ENCODE measurements at places on chromosomes 13 and 19.

DNA sequence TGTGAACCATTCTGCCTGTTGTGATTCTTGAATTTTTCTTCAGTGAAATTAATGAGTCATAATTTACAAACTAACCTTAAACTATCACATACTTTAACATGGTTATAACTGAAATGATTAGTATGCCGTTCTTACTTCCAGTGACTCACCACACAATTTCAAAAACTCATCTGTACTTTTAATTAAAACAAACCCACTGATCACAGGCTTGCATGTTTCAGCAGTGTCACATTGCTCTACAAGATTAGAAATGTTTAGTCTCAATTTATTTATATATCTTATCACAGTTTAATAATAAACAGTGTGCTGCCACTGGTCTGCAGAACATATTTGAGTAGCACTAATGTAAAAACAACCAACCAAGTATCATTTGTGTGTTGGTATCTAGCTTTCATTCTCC lies 2227.9 kb upstream of the PCDH20 start:
- no peak for DNase-seq

- no peak for DNase-seq
These were observed 16.2 kb downstream of the RB1 start for GRCh38 chr13:48319531-48320398.

GRCh38 chr19:28846094-28846812 lies 366.7 kb downstream of the UQCRFS1 start:
- no peak for DNase-seq

- no peak for DNase-seq
These were observed 1405.1 kb downstream of the PCDH9 start for GRCh38 chr13:65825039-65825438.

DNA sequence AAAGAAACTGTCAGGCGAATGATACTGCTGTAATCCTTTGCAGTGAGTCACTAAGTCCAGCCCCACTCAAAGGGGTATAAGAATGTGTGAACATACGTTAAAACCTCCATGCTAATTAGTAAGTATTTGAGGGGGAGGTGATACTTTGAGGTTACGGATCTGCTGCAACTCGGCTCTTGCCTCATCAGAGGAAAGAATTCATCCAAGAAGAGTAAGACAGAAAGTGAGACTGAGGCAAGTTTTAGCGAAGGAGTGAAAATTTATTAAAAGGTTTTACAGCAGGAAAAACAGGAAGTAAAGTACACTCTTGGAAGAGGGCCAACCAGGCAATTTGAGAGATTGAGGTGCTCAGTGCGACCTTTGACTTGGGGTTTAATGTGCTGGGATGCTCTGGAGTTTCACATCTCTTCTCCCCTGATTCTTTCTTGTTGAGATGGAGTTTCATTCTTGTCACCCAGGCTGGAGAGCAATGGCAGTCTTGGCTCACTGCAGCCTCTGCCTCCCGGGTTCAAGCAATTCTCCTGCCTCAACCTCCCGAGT lies 9.8 kb downstream of the CLEC4M start:
- no peak for DNase-seq

DNA sequence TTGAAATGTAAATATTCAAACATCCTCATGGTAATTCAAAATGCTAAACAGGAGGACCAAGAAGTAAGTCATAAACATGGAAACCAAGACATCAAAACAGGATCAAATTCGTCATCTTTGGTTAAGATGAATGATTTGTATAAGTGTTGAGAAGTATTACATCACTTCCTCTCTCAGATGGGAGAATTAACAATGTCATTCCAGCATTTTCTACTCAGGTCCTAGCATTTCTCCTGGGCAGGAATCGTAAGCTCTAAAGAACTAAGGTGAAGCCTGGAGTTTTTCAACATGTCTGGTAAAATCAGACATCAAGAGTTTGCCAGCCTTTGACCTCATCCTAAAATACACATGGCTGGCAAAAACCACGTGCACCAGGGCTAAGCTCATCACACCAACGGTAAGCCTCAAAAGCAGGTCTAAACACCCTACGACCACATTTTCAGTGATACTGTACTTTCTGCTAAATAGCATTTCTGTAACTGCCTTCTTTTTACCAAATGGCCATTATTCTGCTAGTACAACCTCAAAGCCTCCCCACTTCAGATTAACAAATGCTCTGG lies 24.8 kb downstream of the RANBP3 start:
- DNase-seq, result no peak

- no peak for DNase-seq
These were observed 131.3 kb downstream of the OXGR1 start for GRCh38 chr13:96862999-96863398.

GRCh38 chr19:58059671-58060078 lies 593 bp downstream of the ZNF135 start:
- DNase-seq, result peak; percentile 16

DNA sequence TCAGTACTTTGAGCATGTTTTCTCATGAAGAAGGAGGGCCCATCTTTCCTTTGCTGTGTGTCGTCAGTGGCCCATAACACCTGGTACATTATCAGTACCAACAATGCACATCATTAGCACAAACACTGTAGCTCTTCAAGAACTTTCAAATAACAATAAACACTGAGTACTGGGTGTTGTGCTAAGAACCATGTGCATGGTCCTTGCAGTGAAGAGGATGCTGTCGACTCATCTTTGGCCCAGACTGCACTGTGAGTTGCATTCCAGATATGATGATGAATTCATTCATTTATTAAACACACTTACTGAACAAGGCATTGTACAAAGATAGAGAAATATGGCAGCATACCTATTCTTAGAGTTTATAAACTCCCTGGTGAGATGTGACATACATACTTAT lies 55.8 kb downstream of the FLT3 start:
- no peak for DNase-seq

GRCh38 chr19:55623561-55623960 lies 805 bp downstream of the ZNF784 start:
- no peak for DNase-seq

Data from NCI-H2171 (cell line).